NCI-H345 (cell line): ENCODE measurements at places on chromosomes 1 and 21.

GRCh38 chr1:77342745-77343144 is 60.9 kb downstream of the AK5 start:
- no peak for DNase-seq

- no peak for DNase-seq
These were observed 2.8 kb upstream of the SLC2A1 start for GRCh38 chr1:42961312-42962091.

GRCh38 chr1:63368131-63368530 is 704 bp downstream of the ALG6 start:
- no peak for DNase-seq

- DNase-seq: no peak
These were observed 9.6 kb downstream of the TRIM62 start for GRCh38 chr1:33171977-33172813.

DNA sequence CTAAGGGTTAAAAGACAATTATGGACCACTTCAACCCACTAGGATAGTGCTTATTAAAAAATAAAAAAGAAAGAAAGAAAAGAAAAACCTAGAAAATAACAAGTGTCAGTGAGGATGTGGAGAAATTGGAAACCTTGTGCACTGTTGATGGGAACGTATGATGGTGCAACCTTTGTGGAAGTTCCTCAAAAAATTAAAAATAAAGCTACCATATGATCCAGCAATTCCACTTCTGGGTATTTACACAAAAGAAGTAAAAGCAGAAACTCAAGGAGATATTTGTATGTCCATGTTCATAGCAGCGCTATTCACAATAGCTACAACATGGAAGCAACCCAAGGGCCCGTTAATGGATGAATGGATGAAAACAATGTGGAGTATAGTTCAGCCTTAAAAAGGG is 115.2 kb upstream of the ATP1A1 start:
- DNase-seq: no peak

GRCh38 chr1:160862203-160863060 is at the start of gene CD244:
Gene CD244 (minus strand): TSS chr1:160862887. CDS start chr1:160862677, 210 bp downstream.
- DNase-seq: no peak

- no peak for DNase-seq
These were observed 397.9 kb downstream of the HHAT start for GRCh38 chr1:210726621-210727020.

DNA sequence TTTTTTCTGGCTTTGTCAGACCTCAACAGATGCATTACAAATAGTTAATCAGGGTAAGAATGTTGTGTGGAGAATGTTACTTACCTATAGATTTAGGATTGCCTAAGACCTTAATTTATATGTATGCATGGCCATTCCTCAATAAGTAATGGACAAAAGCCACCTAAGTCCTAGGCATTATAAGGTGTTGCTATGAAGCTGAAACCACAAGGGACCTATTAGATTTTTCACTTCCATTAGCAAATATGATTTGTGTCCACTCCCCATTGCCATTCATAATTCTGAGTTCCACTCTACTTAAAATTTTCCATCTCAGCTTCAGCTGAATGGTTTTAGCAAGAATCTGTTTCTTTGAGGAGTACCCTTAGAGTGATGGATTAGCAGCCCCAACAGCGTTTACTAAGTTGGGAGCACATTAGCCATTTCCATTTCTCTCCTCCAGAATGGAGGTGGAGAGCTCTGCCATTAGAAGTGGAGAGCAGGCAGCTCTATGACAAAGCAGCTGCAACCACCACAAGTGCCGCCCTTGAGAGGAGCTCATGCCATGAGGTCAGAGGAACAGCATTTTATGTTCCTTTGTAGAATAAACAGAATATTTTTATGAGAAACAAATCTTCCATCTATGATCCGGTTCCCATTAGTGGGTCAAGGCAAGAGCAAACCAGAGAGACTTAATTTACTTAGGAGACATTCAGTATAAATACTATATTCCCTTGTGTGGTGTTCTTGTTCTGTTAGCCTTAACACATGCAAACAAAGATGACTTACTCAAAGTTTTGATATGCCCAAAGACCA is 28.9 kb upstream of the C1orf87 start:
- no peak for DNase-seq

DNA sequence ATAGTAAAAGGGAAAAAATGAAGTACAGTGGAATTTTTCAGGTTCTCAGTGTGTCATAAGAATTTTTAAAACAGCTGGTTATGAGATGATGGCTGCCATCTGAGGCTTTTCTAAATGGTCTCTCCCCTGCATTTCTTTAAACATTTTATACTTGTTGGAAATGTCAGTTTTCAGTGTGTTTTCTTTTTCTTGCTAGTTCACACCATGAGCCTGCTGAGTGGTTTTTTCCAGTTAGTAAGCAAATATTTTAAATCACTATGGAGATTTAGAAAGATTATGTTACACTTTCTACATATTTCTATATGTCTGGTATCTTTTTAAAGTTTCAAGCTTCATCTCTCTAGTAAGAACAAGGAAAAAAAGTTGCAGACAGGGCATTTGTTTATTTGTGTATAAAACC is 9.6 kb downstream of the RBM15 start:
- no peak for DNase-seq

GRCh38 chr1:244022311-244022710 is 28.8 kb upstream of the ZBTB18 start:
- DNase-seq: no peak

DNA sequence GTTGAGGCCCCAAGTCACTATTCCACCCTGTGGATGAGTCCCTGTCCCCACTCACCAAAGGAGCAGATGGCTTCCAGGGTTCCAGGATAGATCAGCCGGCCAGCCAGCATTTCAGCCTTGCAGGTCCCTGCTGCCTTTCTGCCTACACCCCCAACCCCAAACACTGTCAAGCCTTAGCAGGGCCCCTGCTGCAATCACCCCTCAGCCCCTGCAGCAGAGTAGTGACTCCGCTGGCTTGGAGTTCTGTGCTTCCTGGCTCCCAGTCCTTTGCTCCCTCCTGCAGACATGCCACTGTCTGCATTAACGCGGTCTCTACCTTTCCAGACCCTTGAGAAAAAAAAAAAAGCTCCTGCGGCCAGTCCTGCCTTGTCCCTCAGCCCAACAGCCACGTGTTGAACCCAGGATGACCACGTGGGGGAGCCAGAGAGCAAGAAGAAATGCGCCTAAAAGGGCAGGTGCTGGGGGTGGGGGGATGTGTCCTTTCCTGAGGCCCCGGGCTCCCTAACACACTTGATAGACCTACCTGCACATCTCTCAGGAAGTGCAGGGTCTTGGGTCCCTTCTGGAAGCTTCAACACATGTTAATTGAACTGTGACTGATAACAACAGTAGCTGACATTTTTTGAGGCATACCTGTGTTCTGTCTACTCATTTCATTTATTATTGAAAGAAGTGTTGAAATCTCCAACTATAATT is 37.4 kb downstream of the RASSF5 start:
- DNase-seq: peak; percentile 67

GRCh38 chr1:8671306-8671917 is 146.0 kb downstream of the RERE start:
- DNase-seq: no peak

GRCh38 chr1:200363264-200363933 is 46.4 kb downstream of the ZNF281 start:
- no peak for DNase-seq

DNA sequence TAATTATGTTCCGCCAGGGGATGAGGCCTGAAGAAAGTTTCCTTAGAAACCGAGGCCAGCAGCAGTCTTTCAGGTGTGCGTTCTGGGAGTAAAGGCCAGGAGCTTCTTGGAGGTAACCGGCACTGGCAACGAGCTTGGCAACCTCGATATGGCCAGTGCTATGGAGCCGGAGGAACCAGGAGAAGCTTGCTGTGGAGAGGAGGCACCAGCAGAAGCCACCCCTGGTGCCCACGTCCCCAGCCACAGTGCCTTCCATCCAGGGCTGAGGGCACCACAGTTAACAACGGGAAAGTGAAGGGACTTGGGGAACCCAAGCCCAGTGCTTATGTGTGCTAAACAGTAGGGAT is 41.5 kb upstream of the LIN9 start:
- no peak for DNase-seq

DNA sequence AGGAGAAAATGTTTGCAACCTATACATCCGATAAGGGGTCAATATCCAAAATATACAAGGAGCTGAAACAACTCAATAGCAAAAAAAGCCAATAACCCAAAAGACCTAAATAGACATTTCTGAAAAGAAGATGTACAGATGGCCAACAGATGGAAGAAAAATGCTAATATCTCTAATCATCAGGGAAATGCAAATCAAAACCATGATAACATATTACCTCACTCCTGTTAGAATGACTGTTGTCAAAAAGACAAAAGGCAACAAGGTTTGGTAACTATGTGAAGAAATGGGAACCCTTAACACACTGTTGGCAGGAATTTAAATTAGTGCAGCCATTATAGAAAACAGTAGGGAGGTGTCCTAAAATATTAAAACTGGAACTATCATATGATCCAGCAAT is 74.7 kb downstream of the LEPR start:
- DNase-seq: no peak

- peak; percentile 21 for DNase-seq
These were observed 32.1 kb downstream of the EYA3 start for GRCh38 chr1:28056129-28056925.

DNA sequence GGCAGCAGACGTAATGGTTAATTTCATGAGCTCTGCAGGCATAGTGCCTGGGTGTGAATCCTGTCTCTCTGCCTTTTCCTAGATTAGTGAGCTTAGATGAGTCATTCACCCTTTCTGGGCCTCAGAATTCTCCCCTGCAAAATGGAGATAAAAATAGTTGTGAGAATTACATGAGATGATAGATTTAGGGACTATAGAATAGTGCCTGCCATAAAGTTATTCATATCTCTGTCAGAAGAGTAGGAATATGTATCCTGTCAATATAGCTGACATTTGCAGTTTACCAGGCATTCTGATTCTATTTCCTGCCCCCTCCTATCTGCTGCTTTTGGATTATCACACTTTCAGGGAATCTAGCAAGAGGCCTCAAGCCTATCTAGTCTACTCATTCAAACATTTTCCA is 112.0 kb downstream of the PDE4B start:
- DNase-seq: no peak

DNA sequence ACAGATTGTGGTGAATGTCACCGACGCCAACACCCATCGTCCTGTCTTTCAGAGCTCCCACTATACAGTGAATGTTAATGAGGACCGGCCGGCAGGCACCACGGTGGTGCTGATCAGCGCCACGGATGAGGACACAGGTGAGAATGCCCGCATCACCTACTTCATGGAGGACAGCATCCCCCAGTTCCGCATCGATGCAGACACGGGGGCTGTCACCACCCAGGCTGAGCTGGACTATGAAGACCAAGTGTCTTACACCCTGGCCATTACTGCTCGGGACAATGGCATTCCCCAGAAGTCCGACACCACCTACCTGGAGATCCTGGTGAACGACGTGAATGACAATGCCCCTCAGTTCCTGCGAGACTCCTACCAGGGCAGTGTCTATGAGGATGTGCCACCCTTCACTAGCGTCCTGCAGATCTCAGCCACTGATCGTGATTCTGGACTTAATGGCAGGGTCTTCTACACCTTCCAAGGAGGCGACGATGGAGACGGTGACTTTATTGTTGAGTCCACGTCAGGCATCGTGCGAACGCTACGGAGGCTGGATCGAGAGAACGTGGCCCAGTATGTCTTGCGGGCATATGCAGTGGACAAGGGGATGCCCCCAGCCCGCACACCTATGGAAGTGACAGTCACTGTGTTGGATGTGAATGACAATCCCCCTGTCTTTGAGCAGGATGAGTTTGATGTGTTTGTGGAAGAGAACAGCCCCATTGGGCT is 3.0 kb downstream of the CELSR2 start:
- DNase-seq: no peak

DNA sequence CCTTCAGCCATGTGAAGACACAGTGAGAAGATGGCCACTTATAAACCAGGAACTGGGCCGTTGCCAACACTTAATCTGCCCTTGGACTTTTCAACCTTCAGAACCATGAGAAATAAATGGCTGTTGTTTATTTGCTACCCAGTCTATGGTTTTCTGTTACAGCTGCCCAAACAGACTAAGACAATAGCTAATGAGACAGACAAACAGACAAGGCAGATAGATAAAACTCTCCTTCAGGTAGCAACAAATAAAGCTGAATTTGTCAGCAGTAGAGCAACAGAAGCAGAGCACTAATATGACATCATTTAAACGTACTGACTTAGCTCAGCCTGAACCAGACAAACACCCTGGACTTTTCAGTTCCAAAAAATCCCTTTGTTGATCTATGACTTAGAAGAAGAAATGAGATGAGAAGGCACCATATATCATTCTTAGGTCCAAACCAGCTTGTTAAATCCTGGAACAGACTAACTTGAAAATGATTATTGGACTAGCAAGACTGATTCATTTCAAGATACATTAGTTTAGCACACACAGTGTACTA is 27.0 kb downstream of the ZZZ3 start:
- peak; percentile 70 for DNase-seq

DNA sequence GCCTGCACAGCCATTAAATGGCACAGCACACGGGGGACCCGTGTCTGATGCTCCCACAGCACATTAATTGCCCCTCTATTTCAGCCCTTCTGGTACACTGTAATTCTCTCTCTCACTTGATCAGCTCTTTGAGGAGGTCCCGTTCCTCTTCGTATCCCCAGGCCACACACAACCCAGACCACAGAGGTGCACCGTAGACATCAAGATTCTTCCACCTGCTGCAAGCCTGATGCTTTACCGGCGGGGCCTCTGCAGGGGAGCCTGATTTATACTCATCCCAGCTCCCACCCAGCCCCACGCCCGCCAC is 759 bp downstream of the SMYD3 start:
- no peak for DNase-seq

GRCh38 chr1:211675230-211676105 is at the start of gene NEK2:
Gene NEK2 (minus strand): TSS chr1:211675621. CDS start chr1:211675479, 142 bp downstream.
- peak; percentile 96 for DNase-seq

DNA sequence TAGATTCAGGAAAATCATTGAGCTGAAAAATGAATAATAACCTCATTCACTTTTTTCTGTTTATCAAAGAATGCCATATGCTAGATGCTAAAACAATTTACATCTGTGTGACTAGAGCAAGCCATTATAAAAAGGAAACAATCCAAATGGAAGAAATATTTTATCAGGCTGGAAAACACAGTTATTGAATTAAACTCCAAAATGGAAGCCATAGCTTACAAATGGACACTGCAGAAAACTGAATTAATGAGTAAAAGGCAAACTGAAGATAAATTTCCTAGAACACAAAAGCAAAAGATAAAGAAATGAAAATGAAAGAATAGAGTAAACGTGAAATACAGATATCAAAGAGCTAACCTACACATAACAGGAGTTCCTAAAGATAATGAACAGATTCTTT is 33.1 kb upstream of the IL10 start:
- no peak for DNase-seq

DNA sequence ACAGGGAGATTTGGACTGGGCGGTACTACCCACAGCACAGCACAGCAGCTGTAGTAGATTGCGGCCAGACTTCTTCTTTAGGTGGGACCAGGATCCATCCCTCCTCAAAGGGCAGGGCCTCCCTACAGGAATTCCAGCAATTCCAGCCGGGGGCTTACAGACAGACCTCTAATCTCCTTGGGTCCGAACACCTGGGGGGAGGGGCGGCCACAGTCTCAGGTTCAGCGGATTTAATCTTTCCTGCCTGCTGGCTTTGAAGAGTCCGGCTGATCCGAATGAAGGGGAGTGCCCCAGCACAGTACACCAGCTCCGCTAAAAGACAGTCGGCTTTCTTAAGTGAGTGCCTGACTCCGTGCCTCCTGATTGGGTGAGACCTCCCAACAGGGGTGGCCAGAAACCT is 1708.5 kb downstream of the BRINP3 start:
- no peak for DNase-seq
